Activated T-cell treated with anti-CD3 and anti-CD28 coated beads, Interleukin-2, amount 50 U/mL, for 48 hours (primary cell): ENCODE measurements at places on chromosomes 1 and 21.

- no peak for DNase-seq
Measured at GRCh38 chr1:165138960-165139359, 217.6 kb downstream of the LMX1A start.

- DNase-seq: no peak
Measured at GRCh38 chr1:198143797-198144196, 13.0 kb upstream of the NEK7 start.

DNA sequence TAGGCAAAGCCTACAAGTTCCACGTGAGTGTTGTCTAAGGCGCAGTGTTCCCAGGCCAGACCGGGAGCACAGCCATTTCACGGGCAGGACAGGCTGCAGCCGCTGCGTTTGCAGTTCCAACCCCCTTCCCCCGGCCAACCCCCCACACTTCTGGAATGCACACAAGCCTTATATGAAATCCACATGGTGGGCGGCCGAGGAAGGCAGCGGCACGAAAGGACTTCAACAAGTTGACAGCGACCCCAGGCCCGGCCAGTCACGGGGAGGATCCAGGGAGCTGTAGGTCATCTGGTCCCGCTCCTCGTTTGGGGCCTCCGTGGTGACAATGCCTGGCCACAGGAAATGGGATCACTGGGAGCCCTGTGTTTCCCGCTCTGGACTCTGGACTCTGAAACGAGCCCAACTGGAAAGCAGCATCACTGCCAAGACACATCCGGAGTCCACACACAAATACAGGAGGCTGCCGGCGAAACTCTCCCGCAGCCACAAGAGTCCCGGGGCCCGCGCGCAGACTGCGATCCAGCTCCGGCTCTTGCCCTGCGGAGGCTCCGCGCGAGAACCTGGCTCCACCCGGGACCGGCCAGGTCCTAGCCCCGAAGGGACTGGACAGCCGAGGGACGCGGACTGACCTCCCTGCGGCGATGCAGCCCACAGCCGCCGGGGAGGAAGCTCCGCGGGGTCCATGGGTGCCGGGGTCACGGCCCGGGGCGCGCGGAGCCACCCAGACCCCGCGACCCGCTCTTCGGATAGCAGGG lies 794 bp downstream of the NID1 start:
- DNase-seq: peak; percentile 28

DNA sequence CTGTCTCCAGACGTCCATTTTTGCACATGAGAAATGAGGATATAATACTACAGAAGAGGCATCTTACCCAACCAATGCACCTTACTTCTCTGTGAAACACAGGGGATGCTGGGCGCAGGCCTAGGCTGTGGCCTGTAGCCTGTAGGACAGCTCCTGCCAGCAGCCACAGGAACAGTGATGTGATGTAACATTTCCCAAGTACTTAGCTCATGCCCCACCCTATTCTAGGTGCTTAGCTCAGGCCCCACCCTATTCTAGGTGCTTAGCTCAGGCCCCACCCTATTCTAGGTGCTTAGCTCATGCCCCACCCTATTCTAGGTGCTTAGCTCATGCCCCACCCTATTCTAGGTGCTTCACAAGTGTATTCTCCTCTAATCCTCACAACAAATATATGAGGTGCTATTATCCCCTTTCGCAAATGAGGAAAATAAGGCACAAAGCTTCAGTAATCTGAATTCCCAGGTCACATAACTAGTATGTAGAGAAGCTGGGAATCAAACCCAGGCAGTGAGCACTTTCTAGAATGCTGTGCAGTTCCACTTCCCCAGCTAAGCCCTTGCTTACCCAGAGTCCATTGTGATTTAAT lies 4.6 kb upstream of the NAXE start:
- DNase-seq: no peak

GRCh38 chr1:192270398-192270797 lies 46.4 kb upstream of the RGS21 start:
- no peak for DNase-seq

- no peak for DNase-seq
Measured at GRCh38 chr1:172401892-172402291, 18.6 kb upstream of the C1orf105 start.

GRCh38 chr1:23395154-23395724 lies 25.6 kb upstream of the ZNF436 start:
- no peak for DNase-seq

- no peak for DNase-seq
Measured at GRCh38 chr1:42830631-42831030, 13.4 kb upstream of the SVBP start.

GRCh38 chr1:12343823-12344487 lies 114.1 kb downstream of the VPS13D start:
- no peak for DNase-seq

DNA sequence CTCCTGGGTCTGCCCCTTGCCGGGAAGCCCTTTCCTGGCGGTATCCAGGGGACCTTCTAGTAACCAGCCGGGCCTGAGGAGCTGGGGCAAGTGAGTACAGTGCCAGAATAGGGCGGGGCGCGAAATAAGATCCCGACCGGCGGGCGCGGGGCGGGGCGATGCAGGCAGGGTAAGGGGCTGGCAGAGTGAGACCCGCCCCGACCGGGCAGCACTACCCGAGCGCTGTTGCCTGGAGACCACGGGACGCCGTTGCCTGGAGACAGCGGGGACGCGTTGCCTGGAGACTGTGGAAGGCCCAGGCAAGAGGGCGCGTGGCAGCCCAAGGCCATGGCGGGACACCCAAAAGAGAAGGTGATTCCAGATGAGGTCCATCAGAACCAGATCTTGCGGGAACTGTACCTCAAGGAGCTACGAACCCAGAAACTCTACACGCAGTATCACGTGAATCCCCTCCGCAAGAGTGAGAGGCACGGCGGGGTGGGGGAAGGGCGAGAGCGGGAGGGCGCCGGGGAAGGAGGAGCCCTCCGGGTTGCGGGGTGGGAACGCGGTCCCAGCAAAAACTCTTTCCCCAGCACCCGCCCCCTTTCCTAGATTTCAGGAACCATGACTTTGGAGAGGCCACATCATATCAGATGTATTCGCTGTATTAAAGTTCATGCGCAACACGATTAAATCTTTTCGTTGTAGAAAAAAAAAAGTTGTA lies 24.3 kb downstream of the EBNA1BP2 start:
- DNase-seq: peak; percentile 54

GRCh38 chr1:17191990-17192242 lies 13.0 kb upstream of the PADI1 start:
- DNase-seq: no peak

DNA sequence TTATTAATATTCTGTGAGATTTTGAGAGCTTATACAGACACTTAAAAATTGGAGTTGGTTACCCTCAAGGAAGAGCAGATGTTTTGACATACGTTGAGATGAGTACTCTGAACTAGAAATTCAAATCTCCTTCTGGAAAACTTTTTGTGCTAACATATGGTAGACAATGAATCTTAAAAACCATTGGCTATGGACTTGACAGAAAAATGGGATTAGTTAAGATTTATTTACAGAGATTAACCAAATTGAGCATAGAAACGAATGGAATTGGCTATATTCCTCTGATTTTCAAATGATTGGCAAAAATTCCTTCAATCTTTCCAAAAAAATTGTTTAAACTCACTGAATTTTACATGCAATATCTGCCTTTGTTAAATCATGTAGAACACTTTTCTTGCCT lies 1392.9 kb downstream of the BRINP3 start:
- DNase-seq: no peak

DNA sequence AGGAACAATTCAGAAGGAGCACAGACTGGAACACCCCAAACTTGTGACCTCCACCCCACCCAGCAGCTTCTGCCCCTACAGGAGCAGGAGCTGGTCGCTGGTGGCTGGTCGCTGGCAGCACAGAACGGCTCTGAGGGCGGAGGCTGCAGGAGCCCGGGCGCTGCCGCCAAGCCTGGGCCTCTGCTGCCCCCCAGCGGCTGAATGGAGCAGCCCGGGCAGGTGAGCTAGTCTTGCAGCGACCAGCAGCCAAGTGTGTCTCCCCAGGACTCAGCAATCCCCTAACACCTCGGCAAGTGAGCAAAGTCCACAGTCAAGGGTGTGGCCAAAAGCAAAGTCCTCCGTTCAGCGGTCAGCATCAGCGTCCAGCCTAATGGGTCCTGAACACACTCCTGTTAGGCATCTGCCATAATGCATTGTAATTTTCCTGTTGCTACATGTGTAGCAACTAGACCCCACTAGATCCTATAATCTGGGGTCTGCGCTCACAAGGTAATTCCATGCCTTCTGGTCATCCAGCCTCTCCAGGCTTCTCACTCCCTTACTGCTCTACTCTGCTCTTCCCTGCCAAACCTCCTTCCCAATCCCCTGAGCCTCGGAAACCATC lies 12.1 kb upstream of the GJB5 start:
- peak; percentile 91 for DNase-seq

GRCh38 chr1:6602669-6603237 lies at the start of gene KLHL21:
KLHL21 (minus strand) TSS chr1:6602869; CDS start chr1:6602817, 52 bp downstream.
- peak; percentile 90 for DNase-seq

GRCh38 chr1:5941671-5942070 lies 50.6 kb downstream of the NPHP4 start:
- DNase-seq: no peak

GRCh38 chr1:189429610-189430009 lies 1048.1 kb downstream of the BRINP3 start:
- no peak for DNase-seq
